ENCODE measurements at places on chromosomes 6 and 20. TPM values are rescaled to one million over a fixed set of nuclear protein-coding genes. Genes with fewer than 3 reads are reported as not detected.

Gene STK4
- 42.4 TPM for total RNA-seq

Gene RSPH9
- total RNA-seq, result 0.61 TPM

Gene MEP1A
- not detected for total RNA-seq

DNA sequence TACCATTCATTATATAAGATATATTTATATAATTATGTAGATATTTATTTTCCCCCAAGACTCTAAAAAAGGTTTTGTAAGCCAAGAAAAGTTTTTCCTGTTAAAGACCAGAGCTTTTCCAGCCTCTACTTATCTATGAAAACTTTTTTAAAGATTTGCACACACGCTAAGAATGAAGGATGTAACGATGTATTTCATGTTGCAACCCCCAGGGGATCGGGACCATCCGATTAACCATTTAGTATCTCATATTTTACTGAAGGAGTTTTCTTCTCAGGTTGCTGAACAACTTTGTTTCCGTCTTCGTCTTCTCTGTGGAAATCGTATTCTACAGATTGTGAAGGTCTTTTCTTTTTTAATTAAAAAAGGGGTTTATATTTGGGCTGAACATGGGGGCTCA, 70.0 kb upstream of the SASH1 start:
- DNase-seq, result no peak

Gene WFDC5
- total RNA-seq, result not detected
